Left renal cortex interstitium (tissue), 4 donors: ENCODE measurements at places on chromosomes 16 and 17. TPM values are rescaled to one million over a fixed set of nuclear protein-coding genes. Genes with fewer than 3 reads are reported as not detected.
A peak's percentile ranks its signal among the peaks of the same experiment; 100 is the strongest.

- DNase-seq, result no peak
These were observed 64.8 kb upstream of the NOG start for GRCh38 chr17:56528696-56529095.

DNA sequence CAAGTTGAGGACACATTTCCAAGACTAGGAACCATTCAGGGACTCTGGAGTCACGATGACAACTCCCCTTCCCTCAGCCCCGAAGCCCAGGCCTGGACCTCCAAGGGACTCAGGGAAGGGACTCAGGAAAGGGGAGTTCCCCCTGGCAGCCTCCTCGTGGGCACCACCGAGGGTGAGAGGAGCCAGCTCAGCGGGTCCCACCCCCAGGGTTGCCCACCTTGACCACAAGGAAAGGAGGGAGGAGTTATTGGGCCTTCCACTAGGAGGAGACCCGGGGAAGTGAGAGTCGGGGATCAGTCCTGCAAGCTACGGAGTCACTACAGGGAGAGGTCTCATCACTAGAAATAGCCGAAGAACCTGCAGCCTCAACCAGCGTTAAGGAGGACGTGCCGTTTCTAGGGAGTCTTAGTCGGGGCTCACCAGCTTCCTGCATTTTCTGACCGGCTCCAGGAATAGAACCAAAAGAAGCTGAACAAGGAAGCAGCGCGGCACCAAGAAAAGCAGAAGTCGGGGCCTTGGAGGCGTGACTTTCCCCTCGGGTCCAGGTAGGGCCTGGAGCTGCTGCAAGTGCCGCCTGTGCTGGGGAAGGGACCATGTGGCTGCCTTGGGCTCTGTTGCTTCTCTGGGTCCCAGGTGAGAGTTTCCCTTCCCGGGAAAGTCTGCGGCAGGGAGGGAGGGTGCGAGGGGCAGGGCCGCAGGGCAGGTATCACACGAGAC is at the start of gene CD300A:
Gene CD300A (plus strand): TSS at position 524 of the 717 bp plus-strand sequence. CDS start 70 bp downstream, at position 594.
- no peak for DNase-seq

DNA sequence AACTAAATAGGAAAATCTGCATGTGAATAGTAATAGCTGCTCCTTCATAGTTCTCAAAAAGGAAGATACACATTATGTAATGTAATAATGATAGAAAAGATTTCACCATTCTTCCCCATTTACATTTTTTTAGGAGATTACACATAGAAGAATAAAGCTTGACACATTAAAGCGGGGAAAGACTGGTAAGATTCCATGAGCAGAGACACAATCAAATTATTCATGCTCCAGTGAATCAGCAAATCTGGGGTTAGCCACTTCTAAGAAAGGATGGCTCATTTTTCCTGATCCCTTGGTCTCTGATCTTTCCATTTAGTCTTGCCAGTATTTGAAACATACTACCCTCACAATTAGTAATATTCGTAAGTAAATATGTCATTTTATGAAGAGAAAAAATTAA is 81.9 kb downstream of the CA4 start:
- DNase-seq, result no peak

DNA sequence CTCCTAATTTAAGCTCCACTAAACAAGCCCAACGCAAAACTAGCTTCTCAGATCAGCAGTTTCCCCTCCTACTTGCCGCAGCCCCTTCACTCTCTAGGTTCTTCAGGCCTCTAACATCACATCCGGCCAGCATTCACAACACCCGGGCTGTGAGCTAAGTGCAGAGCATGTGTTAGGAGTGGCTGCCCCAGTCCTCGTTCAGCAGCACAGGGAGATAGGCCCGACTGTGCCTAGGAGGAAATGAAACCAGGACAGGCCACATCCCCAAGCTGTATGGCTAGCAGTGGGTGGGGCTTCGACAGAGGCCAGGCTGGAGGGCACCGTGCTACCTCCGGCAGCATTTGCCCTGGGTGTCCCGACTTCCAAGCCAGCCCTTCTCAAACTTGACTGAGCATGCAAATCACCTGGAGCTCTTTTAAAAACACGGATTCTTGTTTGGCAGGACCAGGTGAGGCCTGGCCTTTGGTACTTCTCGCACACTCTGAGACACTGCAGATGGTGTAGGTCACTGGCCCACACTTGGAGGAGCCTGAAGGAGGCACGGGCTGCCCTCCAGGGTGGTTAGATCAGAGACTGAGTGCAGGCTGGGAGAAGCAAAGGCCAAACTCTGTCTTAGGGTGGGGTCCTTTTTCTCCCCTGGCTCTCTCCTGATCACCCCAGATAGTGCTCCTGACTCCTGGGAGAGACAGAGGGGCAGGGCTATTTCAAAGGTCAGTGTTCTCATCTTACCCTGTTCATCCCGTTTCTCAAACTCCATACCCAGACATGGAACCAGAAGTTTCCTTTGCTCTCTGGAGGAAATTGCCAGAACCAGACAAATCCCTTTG is 202.0 kb downstream of the C16orf78 start:
- no peak for DNase-seq

DNA sequence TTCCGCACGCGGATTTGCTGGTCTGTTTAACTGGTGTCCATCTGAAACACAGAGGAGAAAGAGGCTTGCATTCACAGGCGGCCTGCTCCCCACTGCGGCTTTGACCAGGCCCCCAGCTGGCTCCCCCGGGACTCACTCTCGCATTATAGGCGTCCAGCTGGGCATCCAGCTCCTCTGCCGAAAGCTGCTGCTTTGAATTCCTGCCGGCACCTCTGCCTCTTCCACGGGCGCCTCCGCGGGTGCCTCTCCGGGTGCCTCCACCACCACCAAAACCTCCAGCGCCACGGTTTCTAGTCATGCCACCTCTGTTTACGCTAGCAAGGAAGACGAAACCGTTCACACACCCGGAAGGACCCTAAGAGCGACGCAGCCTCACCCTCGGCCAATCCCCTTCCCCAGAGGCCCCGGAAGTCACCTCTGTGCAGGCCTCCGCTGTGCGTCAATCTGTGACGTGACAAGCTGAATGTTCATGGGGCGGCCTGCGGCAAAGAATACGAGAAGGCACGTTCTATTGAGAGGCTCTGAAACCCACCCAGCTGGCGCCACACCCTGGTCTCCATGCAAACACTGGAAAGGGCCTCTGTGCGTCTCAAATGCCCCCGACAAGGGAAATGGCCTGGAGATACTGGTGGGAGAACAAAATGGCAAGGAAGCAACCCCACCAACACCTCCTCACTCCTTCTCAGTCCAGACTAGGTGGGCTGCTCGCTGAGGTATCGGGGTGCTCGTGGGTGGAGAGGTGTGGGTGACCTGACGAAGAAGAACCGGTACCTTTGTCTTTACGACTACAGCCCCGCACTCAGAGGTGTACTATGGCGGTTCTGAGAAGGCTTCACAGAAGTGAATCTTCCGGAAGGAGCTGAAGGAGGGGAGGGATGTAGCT is 3.0 kb downstream of the ALYREF start:
- no peak for DNase-seq

DNA sequence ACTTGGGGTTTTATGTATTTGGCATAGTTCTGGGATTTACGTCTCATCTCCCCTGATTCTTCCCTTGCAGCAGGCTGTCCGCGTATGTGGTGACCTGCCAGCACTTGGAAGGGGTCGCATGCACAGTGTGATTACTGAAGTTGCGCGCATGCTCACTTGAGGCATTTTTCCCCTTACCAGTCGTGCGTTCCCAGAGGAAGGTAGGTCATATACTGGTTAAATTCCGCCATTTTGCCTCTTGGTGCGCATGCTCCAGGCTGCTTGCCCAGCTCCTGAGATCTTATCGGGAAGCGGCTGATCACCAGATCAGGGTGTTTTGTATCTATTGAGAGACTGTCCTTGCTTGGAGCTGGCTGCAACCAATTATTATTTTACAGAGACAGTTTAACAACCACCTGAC is 56.5 kb upstream of the TEX2 start:
- DNase-seq, result no peak

DNA sequence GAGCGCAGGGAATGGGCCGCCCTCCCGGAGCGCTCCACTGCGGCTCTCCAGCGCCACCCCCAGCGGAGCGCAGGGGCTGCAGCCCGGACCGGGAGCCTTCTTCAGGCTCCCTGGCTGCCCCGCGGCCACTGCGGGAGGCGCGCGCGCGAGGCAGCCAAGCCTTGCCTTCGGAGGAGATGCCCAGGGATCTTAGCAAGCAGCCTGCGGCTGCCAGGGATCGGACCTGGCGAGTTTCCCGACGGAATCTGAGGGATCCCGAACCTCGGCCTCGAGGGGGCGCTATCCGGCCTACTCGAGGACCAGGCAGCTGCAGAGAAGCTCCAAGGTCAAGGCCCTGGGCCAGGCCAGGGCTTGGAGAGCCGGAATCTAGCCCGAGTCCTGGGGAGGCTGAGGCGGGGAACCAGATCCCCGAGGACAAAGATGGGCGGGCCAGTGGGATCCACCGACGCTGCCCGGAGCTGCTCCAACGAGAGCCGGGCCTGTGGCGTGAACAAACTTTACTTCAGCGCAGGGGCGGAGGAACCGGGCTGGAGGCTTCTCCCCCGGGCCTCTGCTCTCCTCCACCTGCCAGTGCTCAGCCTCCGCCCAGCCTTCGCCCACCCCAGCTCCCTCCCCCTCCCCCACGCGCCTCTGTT is at the start of gene IRX6:
Gene IRX6 (plus strand): TSS at position 567 of the 635 bp plus-strand sequence. CDS start 889 bp downstream, outside the sequence.
- DNase-seq, result peak; percentile 51

- DNase-seq, result no peak
These were observed 623 bp downstream of the E4F1 start for GRCh38 chr16:2223942-2224486.

DNA sequence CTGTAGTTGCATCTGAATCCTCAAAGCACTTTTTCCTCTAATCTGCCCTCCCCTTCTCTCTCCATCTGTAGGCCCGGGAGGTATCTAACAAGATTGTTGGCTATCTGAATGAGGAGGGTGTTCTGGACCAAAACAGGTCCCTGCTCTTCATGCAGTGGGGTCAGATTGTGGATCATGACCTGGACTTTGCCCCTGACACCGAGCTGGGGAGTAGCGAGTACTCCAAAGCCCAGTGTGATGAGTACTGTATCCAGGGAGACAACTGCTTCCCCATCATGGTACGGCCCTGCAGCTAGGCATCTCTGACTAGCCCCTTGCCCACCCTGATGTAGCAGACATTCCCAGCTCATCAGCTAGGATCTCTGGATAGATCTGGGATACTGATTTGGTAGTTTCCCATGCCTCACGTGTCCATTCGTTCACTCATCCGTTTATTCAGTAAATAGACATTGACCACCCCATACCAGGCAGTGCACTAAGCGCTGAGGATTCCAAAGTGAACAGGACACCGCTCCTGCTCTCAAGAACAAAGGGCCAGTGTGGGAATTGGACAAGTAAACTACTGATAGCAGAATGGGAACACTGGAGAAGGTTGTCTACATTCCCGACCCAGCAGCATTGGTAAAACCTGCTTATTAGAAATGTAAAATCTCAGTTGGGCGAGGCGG is 12.1 kb downstream of the LPO start:
- no peak for DNase-seq

Gene AXIN2
- 26.9 TPM for polyA plus RNA-seq

Gene HP
- polyA plus RNA-seq, result 2.2 TPM

Gene LDAF1
- polyA plus RNA-seq, result 24.8 TPM

Gene CFAP52
- polyA plus RNA-seq, result 5.1 TPM

Gene MILR1
- 1.6 TPM for polyA plus RNA-seq
